ENCODE measurements at places on chromosomes 2 and 18. TPM values are rescaled to one million over a fixed set of nuclear protein-coding genes. Genes with fewer than 3 reads are reported as not detected.

The CPLX4 gene
- not detected for total RNA-seq

The ZNF396 gene
- total RNA-seq: not detected

The COL6A3 gene
- total RNA-seq: 4.3 TPM

The EMILIN2 gene
- total RNA-seq: 6.2 TPM

The GRP gene
- total RNA-seq: not detected

The R3HDM1 gene
- 11.3 TPM for total RNA-seq

The VWA3B gene
- total RNA-seq: not detected

The CRYBA2 gene
- not detected for total RNA-seq

The SCN9A gene
- total RNA-seq: 0.30 TPM

The IHH gene
- not detected for total RNA-seq

The OSBPL6 gene
- 1.1 TPM for total RNA-seq

The GRHL1 gene
- total RNA-seq: 0.94 TPM

The C2orf81 gene
- total RNA-seq: 0.59 TPM

The EPHA4 gene
- 23.3 TPM for total RNA-seq

The SLC4A3 gene
- not detected for total RNA-seq

The FBXO48 gene
- total RNA-seq: 0.84 TPM

The FAM161A gene
- 1.5 TPM for total RNA-seq

The SKOR2 gene
- total RNA-seq: not detected

The REG3G gene
- total RNA-seq: not detected

The CCDC141 gene
- 0.13 TPM for total RNA-seq

The EGR4 gene
- total RNA-seq: not detected
